ENCODE measurements at places on chromosomes 13 and 19.

DNA sequence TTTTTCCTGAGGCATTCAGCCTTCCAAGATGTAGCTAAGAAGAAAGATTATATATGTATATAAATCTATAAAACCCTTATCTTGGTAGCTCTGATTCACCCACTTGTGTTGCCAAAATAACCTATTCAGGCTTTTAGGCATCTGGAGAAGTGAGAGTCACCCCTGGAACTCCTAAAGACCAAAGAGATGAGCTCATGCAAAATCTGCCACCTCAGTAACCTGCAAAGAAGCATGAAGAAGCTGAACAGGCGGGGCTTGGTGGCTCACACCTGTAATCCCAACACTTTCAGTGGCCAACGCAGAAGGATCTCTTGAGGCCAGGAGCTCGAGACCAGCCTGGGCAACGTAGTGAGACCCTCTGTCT is 393.7 kb downstream of the FOXO1 start:
- no peak for DNase-seq

- DNase-seq: no peak
Measured at GRCh38 chr19:46186717-46187101, 38.7 kb downstream of the IGFL2 start.

- DNase-seq: peak; percentile 77
Measured at GRCh38 chr19:55640577-55641425, at the start of gene ZNF580. Gene ZNF580 (plus strand): TSS chr19:55641002. CDS start chr19:55642509, 1,507 bp downstream.

DNA sequence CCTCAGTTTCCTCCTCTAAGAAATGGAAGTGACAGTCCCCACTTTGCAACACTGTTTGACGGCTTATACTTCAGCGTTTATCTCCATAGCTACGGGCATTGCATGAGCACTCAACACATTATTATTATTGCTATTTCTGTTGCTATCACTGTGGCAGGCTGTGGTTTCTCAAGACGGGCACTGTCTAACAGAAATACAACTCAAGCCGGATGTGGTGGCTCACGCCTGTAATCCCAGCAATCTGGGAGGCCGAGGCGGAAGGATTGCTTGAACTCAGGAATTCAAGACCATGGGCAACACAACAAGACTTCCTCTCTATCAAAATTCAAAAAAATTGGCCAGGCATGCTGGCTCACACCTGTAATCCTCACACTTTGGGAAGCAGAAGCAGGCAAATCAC is 4.9 kb upstream of the ZSWIM4 start:
- DNase-seq: no peak

- no peak for DNase-seq
Measured at GRCh38 chr13:50127726-50128291, 112.6 kb downstream of the KCNRG start.

- DNase-seq: no peak
Measured at GRCh38 chr19:38559428-38560401, 58.0 kb downstream of the MAP4K1 start.

GRCh38 chr13:21229241-21230024 is 53.0 kb downstream of the MRPL57 start:
- no peak for DNase-seq

DNA sequence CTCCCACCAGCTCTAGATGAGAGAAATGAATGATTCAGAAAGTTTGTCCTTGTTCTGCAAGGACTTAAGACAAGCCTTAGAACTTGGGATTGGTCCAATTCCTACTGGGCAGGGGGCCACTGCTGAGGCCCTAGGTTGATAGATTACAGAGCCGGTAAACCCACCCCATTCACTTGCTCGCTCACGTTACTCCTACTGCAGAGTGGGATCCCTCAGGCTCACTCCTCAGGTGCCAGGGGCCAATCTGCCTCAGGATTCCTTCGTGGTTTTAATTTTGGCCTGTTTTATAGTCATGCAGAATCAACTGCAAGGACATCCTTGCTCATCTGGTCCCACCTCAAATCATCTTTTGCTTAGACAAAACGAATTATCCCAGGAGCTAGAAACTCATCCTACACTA is 59.0 kb downstream of the SERP2 start:
- peak; percentile 39 for DNase-seq

DNA sequence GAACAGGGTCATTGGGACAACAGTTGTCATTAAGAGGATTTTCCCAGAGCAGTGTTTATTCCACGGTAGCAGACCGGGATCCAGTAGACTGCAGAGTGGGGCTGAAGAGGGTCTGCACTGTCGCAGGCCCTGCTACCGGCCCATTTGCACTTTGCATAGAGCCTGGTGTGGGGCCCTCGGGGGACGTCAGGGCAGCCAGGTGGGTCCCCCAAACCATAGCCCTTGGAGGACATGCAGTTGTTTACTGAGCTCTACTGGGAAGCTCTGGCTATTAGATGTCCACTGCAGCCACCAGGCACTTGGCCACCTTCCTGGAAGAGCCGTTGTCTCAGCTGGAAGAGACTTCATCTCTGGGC is 45.8 kb downstream of the SLC7A9 start:
- DNase-seq: no peak

DNA sequence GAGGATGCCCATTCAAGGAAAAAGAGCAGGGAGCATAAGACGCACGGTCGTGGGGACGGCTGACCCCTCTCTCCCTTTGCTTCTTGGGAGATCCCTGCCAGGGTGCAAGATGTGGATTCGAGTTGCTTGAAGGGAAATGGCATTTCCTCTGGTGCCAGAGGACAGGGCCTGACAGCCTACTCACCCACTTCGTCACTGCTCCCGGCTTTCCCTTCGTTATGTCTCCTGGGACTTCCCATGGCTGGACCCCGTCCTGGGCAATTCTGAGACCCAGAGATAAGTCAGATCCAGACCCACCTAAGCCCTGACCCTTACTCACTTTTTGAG is 1.2 kb downstream of the TBC1D17 start:
- no peak for DNase-seq

DNA sequence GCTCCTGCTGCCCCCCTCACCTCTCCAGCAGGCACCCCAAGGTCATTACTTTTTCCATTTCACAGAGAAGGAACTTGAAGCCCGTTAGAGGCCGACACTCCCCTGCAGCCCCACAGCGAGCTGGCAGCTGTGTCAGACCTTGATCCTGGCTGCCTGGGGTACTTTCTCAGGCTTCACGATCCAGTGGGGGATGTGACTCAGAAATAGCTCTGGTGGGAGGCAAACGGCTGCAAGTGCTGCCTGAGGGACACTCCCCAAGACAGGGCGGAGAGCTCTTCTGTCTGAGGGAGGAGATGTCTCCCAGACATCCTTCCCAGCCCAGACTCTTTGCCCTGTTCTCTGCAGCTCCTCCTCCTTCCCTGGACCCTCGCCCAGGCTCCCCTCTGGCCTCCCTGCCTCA is 4.8 kb downstream of the TSKS start:
- DNase-seq: peak; percentile 35
